ENCODE measurements at places on chromosomes 2 and 18. TPM values are rescaled to one million over a fixed set of nuclear protein-coding genes. Genes with fewer than 3 reads are reported as not detected.

The DSC3 gene
- 0.14 TPM for total RNA-seq

The WIPF1 gene
- total RNA-seq: 79.0 TPM

The SH3BP4 gene
- 34.0 TPM for total RNA-seq

The C2orf81 gene
- 12.3 TPM for total RNA-seq

The OTOF gene
- total RNA-seq: 0.15 TPM

The ABI2 gene
- 30.3 TPM for total RNA-seq

The NEU4 gene
- not detected for total RNA-seq

The REG1B gene
- total RNA-seq: not detected

The CASP8 gene
- 43.5 TPM for total RNA-seq

The PRKAG3 gene
- total RNA-seq: not detected

The CFAP221 gene
- 13.9 TPM for total RNA-seq

The SFT2D3 gene
- total RNA-seq: 6.4 TPM

Data from upper lobe of left lung (tissue), 6 donors.